Activated CD4-positive, alpha-beta T cell treated with anti-CD3 and anti-CD28 coated beads, Interleukin-2, amount 10 ng/mL, durations not matched to agents 7 days and 5 days (primary cell): ENCODE measurements at places on chromosomes 2 and 18. TPM values are rescaled to one million over a fixed set of nuclear protein-coding genes. Genes with fewer than 3 reads are reported as not detected.
A peak's percentile ranks its signal among the peaks of the same experiment; 100 is the strongest.

DNA sequence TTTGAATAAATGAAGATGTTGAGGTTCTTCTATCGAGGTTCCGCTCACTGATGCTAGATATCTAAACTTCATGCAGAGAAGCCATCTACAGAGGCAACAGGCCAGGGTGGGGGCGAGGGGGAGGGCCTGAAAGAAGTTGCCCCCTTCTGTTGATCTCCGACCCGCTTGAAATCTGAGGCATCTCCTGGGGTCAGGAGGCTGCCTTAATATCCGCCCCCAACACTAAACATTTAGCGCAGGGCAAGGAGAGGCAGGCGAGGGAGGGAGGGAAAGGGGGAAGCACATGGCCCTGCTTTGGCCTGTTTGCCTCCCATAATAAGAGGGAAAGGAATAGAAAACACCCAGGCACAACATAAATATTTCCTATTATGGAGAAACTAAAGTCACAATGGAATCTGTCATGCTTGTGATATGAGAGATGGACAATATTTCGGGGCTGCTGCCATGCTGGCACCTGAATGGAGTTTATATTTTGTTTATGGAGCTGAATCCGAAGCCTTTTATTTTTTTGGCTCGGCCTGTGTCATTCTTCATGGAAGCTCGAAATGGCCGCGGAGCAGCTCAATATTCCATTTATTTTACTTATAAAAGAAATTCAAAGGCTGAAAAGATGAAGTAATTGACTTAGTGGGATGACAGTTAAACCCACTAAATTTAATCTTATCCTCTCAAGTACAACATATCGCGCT lies 221.1 kb downstream of the INSIG2 start:
- peaks cover 14% of the 10 kb centered on the region for H3K4me1 ChIP-seq
- H3K27ac ChIP-seq, result peak overlapping the region; percentile 98
- H3K27me3 ChIP-seq, result peaks cover 18% of the 10 kb centered on the region
- peaks cover 2% of the 10 kb centered on the region for H3K36me3 ChIP-seq

SRD5A2 gene
- not detected for total RNA-seq

XDH gene
- 0.15 TPM for total RNA-seq

RESP18 gene
- total RNA-seq, result not detected

GRCh38 chr2:147019311-147019710 lies 825.5 kb upstream of the ACVR2A start:
- no peak overlapping the region for H3K27ac ChIP-seq
- H3K4me1 ChIP-seq, result no peaks in the 10 kb centered on the region
- no peaks in the 10 kb centered on the region for H3K36me3 ChIP-seq
- peaks cover 2% of the 10 kb centered on the region for H3K27me3 ChIP-seq
- no peak for DNase-seq

DNA sequence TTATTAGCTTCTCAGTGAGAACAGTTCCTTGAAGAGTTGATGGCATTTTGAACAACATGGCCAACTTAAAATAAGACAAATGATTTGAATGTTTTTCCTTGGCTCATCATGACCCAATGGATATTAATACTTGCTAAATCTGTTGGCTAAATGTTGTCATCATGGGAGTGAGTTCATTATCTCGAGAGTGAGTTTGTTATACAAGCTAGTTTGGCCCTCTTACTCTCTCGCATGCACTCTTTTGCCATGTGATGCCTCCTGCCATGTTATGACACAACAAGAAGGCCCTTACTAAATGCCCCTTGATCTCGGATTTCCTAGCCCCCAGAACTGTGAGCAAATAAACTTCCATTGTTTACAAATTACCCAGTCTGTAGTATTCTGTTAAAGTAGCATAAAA lies 22.9 kb upstream of the SANBR start:
- H3K4me1 ChIP-seq, result peaks cover 7% of the 10 kb centered on the region
- no peak overlapping the region for H3K27ac ChIP-seq
- no peaks in the 10 kb centered on the region for H3K27me3 ChIP-seq
- peaks cover 32% of the 10 kb centered on the region for H3K36me3 ChIP-seq
- DNase-seq, result no peak
- no peak overlapping the region for H3K4me3 ChIP-seq

GRCh38 chr2:65393743-65394422 lies 38.5 kb downstream of the SPRED2 start:
- H3K36me3 ChIP-seq, result peaks cover 2% of the 10 kb centered on the region
- peaks cover 46% of the 10 kb centered on the region for H3K4me1 ChIP-seq
- no peak overlapping the region for H3K27ac ChIP-seq
- H3K4me3 ChIP-seq, result no peak overlapping the region
- no peak for DNase-seq

GRCh38 chr2:215487002-215487372 lies 51.1 kb upstream of the FN1 start:
- H3K4me1 ChIP-seq, result no peaks in the 10 kb centered on the region
- no peak overlapping the region for H3K27ac ChIP-seq
- DNase-seq, result no peak
- H3K4me3 ChIP-seq, result no peak overlapping the region

GRCh38 chr18:48956356-48956755 lies 5.6 kb upstream of the SMAD7 start:
- DNase-seq, result no peak
- H3K27ac ChIP-seq, result no peak overlapping the region
- peaks cover 20% of the 10 kb centered on the region for H3K27me3 ChIP-seq
- no peaks in the 10 kb centered on the region for H3K36me3 ChIP-seq
- H3K4me3 ChIP-seq, result no peak overlapping the region

DNA sequence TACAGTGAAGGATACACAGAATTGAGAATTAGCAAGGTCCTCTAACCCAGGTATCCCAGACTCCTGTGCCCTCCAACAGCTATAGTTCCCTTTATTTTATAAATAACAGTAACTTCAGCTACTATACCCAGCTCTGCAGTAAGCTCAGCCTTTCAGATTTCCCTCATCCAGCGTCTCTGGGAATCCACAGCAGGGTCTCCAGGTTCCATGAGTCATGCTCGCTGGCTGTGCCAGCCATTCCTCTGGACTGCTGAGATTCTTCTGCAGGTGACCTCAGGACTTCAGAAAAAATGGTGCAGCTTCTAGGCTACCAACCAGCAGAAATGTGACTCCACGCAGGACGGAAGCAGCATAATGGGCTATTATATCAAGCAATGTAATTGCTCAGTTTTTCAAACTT lies 419.3 kb downstream of the ZNF516 start:
- no peak for DNase-seq
- no peaks in the 10 kb centered on the region for H3K36me3 ChIP-seq
- no peak overlapping the region for H3K4me3 ChIP-seq

DNA sequence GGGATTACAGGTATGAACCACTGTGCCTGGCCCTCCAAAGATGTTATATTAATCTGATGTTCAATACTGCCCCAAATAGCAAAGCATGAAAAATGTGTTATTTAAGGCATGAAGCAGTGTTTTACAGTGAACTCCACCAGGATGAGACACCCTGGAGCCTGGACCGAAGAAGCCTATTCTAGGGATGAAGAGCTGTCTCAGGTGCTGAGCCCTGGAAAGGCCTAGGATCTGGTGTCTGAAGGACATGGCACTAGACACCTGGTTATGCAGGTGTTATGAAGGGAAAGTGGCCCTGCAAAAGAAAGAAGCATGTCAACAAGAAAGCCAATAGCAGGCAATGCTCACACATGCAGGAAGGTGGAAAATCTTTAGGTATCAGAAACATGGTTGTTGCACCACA lies 374.4 kb downstream of the CLIP4 start:
- DNase-seq, result no peak
- H3K27ac ChIP-seq, result no peak overlapping the region
- H3K4me1 ChIP-seq, result no peaks in the 10 kb centered on the region
- peaks cover 9% of the 10 kb centered on the region for H3K27me3 ChIP-seq

GRCh38 chr2:190179754-190180312 lies 117.3 kb upstream of the MSTN start:
- peaks cover 23% of the 10 kb centered on the region for H3K27me3 ChIP-seq
- DNase-seq, result no peak
- peak overlapping the region; percentile 53 for H3K4me3 ChIP-seq
- peaks cover 4% of the 10 kb centered on the region for H3K4me1 ChIP-seq

USP40 gene
- 5.5 TPM for total RNA-seq

RBBP8 gene
- 66.2 TPM for total RNA-seq

ACTG2 gene
- total RNA-seq, result not detected

DNA sequence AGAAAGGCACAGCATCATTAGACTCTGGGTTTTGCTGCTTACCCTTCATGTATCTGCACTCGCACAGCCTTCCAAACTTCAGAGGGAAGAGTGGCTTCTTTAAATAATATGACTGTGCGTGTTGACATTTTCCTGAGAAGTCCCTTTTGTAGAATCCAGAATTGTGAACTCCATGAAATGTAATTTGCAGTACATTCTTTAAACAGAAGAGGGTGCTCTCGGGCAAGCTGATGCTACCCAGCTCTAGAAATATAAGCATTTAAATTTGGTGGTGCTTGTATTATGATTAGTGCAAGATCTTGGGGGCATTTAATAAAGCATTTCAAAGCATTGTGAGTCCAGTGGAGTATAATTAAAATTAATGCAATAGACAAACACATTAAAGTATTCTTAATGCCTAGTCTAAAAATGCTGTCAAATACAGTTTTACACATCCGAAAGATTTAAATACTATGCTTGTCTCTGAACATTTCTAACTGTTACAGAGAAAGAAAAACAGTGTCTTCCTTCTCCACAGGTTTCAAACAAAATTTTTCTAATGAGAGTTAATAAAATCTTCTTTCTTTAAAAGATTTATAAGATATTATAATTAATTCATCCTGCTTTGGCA lies 17.3 kb upstream of the GTF2A1L start:
- peaks cover 11% of the 10 kb centered on the region for H3K27me3 ChIP-seq
- DNase-seq, result peak; percentile 17
- H3K27ac ChIP-seq, result no peak overlapping the region

DNA sequence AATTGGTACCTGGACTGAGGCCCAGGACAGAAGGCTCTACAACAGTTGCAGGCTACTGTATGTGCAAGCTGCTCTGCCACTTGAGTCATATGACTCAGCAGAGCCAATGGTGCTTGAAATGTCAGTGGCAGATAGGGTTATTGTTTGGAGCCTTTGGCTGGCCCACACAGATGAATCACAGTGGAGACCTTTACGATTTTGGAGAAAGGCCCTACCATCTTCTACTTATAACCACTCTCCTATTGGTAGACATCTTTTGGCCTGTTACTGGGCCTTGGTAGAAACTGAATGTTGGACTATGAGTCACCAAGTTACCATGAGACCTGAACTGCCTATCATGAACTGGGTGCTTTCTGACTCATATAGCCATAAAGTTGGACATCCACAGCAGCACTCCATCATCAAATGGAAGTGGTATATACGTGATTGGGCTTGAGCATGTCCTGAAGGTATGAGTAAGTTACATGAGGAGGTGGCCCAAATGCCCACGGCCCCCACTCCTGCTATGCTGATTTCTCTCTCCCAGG lies 88.9 kb upstream of the NRXN1 start:
- H3K27me3 ChIP-seq, result no peaks in the 10 kb centered on the region
- H3K27ac ChIP-seq, result no peak overlapping the region
- no peak for DNase-seq
- no peak overlapping the region for H3K4me3 ChIP-seq

SAG gene
- total RNA-seq, result not detected

POTEJ gene
- total RNA-seq, result not detected

- no peak overlapping the region for H3K27ac ChIP-seq
- no peaks in the 10 kb centered on the region for H3K4me1 ChIP-seq
- no peaks in the 10 kb centered on the region for H3K27me3 ChIP-seq
- H3K4me3 ChIP-seq, result no peak overlapping the region
Measured at GRCh38 chr2:2859164-2859563, 518.5 kb downstream of the EIPR1 start.

GALR1 gene
- total RNA-seq, result not detected

DNA sequence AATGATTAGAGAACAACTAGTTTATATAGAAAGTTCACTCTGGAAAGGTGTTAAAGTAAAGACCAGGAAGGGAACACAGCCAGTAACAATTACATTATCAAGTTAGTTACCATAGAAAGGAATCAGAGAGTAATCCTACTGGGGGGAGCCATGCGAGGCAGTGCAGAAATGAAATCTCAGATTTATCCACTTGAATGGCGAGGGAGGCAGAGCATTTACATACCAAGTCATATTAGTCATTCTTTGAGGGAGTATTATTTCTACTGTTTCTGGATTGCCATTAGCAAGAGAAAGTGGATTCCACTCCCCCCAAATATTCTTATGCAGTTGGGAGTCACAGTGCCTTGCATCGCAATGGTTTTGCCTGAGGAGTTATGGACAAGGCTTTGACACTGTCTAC lies 472.7 kb upstream of the TRIB2 start:
- H3K27me3 ChIP-seq, result no peaks in the 10 kb centered on the region
- no peak overlapping the region for H3K27ac ChIP-seq
- H3K36me3 ChIP-seq, result no peaks in the 10 kb centered on the region
- no peak for DNase-seq
- no peak overlapping the region for H3K4me3 ChIP-seq

ZNF385B gene
- total RNA-seq, result not detected

ANKRD23 gene
- total RNA-seq, result 17.0 TPM

GRCh38 chr2:35503311-35503710 lies 852.3 kb upstream of the CRIM1 start:
- no peaks in the 10 kb centered on the region for H3K36me3 ChIP-seq
- H3K27ac ChIP-seq, result no peak overlapping the region
- H3K27me3 ChIP-seq, result no peaks in the 10 kb centered on the region
- H3K4me3 ChIP-seq, result no peak overlapping the region
- H3K4me1 ChIP-seq, result no peaks in the 10 kb centered on the region
- no peak for DNase-seq

DNA sequence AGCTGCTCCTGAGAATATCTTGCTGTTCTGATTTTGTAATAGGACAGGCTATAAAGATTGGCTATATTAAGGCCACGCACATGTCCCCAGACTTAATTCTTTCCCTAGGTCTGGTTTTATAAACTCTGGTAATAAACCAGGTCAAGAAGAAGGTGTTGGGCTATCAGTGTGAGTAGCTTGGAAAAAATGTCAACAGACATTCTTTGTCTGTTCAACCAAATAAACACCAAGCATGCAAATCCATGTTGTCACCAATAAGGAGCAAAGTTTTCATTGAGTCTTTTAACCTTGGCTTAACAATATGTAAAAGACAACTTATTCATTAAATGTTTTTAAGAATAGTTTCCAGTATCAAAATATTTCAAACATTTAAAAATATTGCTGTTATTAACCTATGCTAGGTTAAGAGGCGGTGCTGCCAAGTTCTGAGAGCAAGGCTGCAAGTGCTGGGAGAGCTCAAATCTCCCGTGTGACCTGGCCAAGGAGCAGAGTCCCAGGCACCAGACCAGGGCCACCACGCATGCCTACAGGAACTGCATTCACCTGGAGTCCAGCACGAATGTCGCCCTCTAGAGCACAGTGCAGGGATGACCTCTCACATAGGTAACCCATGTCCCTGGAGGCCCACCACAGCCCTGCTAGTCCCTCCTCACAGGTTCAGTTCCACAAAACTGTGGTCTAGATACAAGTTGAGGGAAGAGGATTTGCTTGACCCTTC lies 120.5 kb upstream of the POU3F3 start:
- H3K4me1 ChIP-seq, result peaks cover 11% of the 10 kb centered on the region
- no peak overlapping the region for H3K27ac ChIP-seq
- DNase-seq, result peak; percentile 12
- no peak overlapping the region for H3K4me3 ChIP-seq
- no peaks in the 10 kb centered on the region for H3K36me3 ChIP-seq

GRCh38 chr2:29561628-29562027 lies 359.8 kb downstream of the ALK start:
- peaks cover 5% of the 10 kb centered on the region for H3K27me3 ChIP-seq
- no peak overlapping the region for H3K4me3 ChIP-seq
- no peak overlapping the region for H3K27ac ChIP-seq
- no peaks in the 10 kb centered on the region for H3K36me3 ChIP-seq
- no peak for DNase-seq
